ENCODE measurements at places on chromosomes 5 and 9. TPM values are rescaled to one million over a fixed set of nuclear protein-coding genes. Genes with fewer than 3 reads are reported as not detected.

DNA sequence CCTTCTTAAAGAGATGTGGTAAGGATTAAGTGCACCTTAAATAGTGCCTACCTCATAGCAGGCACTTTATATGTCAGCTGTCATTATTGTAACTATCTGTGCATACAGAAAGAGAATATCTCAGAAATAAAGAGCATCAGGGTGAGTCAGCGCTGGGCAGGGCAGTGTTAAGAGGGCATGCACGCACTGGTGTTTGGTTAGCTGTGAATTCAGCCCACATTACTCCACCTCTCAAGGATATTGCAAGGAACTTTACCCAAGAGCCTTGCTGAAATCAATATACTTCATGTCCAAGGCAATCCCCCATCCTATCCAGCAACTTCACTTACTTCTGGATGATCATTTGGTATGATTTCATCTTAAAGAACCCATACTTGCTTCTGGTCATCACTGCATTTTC, 300.9 kb downstream of the NTRK2 start:
- DNase-seq, result no peak

The CTSV gene
- total RNA-seq, result 15.4 TPM

DNA sequence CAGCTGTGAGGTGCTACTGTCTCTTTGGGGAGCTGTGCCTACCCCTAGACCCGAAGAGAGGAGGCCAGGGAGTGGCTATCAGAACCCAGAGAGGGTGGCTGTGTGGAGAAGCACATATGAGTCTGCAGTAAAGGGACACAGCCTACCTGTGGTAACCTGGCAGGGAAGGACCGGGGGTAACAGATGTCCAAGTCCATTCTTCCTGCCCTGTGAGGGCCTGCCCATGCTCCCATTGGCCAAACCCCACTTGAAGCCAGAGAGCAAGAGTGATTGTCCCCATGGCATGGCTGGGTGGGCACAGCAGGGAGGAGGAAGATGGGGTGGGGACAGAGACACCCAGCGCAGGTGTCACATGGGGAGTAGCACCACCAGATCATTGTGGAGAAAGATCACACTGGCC, 39.3 kb downstream of the BOD1 start:
- DNase-seq, result no peak

GRCh38 chr5:168159425-168159824, 132.0 kb upstream of the WWC1 start:
- no peak for DNase-seq

DNA sequence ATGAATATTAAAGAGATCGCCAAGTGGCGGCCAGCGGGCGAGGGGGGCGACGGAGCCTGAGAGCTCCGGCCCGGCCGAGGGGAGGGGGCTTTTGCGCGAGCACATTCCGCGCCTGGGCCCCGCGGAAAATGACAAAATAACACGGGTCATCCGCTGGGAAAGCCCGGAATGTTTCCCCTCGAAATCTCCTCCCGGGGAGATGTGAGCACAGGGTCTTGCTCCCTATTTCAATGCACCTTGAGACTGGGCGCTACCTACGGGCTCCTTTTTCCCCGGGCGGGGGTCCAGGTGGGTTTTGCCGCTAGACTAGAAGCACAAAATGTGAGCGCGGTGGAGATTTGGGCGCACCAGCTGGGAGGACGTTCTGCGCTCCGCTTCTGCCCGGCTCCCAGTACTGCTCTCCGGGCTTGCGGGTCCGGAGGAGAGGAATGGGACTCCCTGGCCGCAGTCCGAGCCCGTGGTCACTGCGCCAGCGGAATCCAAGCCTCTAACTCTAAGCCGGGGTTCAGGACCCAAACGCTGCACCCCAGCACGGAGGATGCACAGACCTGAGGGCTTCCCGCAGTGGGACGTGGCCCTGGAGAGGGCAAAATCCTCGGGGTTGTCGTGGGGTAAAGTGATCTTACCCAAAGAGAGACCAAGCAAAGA, 2.8 kb upstream of the PRDM12 start:
- DNase-seq, result no peak

GRCh38 chr9:117783828-117784227, 79.6 kb downstream of the TLR4 start:
- DNase-seq, result no peak

DNA sequence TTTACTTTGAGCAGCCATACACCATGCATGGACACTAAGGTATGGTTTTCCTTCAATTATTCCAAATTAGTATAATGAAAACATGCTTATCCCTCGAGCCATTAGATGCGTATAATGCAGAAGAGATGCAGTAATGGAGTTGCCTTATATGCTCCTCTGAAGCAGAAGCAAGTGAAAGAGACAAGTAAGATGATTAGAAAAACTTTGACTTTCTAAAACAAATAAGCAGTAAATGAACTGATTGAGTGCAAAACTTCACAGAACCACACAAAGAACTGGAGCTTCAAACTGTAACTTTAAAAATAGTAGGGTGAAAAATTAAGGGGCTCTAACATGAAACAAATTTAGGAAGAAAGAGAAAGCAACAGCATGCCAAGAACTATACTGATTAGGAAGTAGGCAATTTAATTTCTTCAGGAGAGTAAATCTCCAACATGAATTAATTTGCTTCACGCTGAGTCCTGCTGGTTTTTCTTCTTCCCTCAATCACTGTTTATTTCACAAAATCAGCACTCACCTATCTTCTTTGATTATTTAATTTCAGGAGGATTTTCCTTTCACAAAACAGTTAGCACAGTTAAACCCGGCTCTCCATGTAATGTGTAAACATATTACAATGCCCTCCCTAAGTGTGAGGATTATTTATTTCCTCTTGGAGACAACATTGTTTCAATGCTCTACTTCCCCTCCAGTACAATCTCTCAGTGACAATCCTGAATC, 90.3 kb upstream of the PAM start:
- DNase-seq, result no peak

- no peak for DNase-seq
Observed at GRCh38 chr5:78920604-78921003, 64.5 kb downstream of the ARSB start.

The SHOC1 gene
- total RNA-seq, result 0.33 TPM

The TEX48 gene
- total RNA-seq, result not detected

DNA sequence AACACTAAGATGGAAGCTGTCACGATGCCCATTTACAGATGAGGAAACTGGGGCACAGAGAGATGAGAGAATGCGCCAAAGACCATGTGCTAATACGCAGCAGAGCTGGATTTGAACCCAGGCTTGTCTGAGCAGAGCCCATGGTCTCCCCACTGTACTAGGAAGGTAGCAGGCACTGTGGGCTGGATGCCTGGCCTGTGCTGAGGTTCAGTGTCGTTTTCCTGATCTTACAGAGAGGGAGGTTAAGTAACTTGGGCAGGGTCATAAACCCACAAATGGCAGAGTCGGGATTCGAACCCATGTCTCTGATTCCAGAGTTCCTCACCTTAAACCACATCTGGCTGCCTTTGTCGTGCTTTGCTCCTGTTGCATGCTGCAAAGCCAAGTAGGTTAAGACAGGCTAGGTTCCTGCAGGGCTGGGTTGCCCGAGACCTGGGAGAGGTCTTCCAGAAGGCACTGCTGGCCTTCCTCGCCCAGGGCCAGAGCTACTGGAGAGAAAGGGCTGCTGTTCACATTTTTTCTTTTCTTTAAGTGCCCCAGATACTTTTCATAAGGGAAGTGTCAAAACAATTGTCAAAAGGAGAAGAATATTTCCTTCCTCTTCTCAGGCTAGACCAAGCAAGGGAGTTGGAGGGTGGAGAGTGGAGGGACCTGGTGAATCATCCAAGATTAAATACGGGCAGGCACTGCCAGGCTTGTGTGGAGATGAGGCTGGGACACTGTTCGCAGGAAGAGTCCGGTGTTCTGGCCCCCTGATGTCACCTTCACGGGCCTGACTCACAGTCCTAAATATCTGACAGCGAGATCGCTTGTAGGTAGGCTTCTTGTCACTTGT, 3.2 kb downstream of the NEK6 start:
- DNase-seq, result no peak

The MAMDC2 gene
- 18.7 TPM for total RNA-seq

GRCh38 chr9:5832071-5832537, 813 bp downstream of the ERMP1 start:
- DNase-seq, result no peak

- no peak for DNase-seq
Observed at GRCh38 chr5:111892949-111893348, 136.0 kb upstream of the NREP start.

DNA sequence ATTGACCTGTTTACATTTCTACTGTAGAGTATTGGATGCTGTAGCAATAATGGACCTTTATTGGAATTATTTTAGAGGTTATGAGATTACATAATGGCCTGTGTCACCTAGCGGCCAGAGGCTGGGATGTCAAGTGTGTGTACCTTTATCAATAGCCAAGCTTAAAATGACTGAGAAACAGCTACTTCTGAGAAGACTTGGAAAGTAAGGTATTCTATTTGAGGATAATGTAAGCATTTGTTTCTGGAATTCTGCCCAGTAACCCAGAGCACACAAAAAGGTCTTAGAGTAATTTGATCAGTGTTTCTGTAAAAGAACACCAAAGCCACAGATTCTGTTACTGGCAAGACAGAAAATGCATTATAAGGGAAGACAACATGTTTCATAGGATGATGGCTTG, 116.8 kb downstream of the MACIR start:
- DNase-seq, result no peak

- no peak for DNase-seq
Observed at GRCh38 chr9:5578018-5578697, 50.7 kb upstream of the RIC1 start.

DNA sequence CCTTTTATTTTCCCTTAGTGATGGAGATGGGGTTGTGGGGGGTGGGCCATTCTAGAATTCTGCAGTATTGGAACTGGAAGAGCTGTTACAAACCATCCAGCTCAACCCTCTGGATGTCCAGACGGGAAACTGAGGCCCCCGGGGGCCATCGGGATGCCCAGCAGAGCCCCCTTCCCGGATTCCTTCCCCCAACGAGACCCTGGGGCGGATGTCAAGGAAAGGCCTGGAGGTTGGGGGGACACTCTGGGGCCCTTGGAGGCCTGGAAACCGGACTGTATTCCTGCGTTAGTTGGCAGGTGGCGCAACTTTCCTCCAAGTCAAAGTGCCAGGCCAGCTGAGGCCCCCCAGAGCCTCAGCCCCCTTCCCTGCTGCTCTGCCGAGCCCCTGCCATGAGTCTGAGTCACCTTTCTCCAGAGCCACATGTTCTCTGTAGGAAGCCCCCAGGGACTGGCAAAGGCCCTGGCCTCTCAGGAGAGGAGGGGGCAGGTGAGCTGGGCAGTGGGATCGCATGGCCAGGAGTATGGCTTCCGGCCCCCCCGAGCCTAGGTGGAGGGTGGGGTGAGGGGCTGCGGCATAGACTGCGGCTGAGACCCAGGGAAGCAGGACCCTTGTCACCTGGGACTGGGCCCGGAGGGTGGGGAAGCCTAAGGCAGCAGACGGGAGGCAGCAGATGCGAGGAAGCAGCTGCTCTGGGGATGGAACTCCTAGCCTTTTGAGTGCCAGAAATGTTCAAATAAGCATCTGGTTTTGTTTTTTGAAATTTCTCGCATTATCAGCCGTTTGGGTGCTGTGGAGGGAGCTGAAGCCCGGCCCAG, 17.8 kb upstream of the FIBCD1 start:
- no peak for DNase-seq

The LRRTM2 gene
- 1.0 TPM for total RNA-seq

The IL5 gene
- not detected for total RNA-seq

DNA sequence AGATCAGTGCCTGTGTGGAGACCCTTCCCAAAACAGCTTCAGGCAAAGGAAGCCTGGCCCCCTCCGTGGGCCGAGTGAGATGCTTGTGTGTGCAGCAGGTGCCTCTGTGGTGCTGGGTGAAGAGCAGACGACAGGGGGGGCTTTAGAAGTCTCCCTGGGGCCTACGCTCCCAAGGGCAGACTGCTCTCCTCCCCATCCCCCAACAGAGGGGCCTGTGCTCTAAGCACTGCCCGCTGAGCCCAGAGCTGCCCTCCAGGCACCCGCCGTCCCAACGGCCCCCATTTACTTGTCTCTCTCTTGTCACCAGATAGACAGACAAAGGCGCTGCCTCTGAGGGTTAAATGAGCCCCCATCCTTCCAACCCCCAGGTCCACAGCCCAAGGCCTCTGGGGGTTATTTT, 2.7 kb upstream of the LHX3 start:
- DNase-seq, result no peak

The PCDHAC2 gene
- 2.1 TPM for total RNA-seq

DNA sequence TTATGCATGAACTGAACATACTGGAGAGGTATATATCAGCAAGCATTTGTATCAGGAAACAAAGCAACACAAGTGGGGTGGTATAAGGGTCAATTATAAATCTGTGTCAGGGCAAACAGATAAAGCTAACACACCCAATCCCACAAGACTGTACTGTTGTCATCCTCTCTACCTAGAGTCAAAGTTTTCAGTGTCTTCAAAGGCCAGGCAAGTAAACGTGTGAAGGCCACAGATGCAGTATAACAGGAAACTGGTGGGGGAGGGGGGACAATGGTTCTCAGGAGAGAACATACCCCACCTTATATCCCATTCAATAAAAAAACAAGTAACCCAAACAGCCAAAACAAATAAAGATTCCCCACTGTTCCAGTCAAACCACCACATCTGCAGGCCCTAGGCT, 22.1 kb downstream of the ELP1 start:
- DNase-seq, result no peak

GRCh38 chr9:34246453-34246852, 67.6 kb downstream of the UBAP1 start:
- DNase-seq, result no peak

The HSPA4 gene
- 45.6 TPM for total RNA-seq

- no peak for DNase-seq
Observed at GRCh38 chr9:116234081-116234480, 80.5 kb downstream of the PAPPA start.

The ARHGEF37 gene
- total RNA-seq, result 29.2 TPM

GRCh38 chr9:37407468-37407867, 15.0 kb upstream of the GRHPR start:
- DNase-seq, result no peak

The HMGXB3 gene
- 80.9 TPM for total RNA-seq

- DNase-seq, result no peak
Observed at GRCh38 chr9:92762781-92763708, 1.6 kb downstream of the BICD2 start.

Measured in breast epithelium (tissue), 4 donors.